ENCODE measurements at places on chromosomes 6 and 20.

DNA sequence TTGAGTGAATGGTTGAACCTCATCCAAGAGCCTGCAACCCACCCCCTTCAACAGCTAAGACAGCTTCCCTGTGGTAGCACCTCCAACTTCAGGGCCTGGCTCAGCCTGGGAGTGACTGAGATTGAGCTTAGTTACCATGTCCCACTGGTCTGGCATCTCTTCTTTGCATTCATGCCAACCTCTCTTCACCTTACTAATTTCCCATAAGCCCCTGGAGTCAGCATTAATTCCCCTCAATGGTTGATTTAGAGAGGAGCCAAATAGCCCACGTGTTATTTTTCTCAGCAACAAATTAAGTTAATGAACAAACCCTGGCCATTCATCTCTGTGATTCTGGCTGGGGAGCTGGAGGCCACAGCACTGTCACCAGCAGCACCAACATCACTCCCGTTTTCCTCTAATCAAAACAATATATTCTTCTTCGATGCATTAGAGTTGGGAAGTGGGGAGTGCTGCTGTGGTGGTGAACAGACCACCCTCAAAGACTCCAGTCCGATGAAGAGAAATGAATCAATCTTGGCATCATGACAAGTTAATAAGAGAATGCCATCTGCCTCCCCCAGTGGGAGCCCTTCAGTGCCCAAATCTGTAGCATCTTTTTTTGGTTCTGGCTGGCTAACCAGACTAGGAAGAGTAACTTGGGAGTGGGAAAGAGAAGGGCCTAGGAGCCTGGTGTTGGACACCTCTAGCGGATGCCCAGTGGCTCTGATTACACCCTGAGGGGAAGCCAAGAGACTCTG lies 316.9 kb upstream of the RNF24 start:
- peak; percentile 30 for DNase-seq

DNA sequence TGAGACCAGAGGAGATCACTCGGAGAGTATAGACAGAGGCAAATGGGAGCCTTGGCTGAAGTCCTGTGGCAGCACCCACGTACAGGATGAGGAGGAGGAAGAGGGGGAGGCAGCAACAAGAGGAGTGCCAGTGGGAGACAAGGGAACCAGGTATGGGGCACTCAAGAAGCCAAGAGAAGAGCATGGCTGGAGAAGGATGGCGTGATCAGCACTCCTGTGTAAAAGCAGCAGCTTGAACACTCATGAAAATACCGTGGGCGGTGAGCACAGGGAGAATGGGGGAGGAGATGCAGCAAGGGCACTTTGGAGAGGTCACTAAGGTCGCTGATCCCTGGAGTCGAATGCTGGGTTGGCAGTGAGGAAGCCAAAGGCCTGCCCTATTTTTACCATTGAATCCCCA lies 51.2 kb upstream of the PRND start:
- no peak for DNase-seq

DNA sequence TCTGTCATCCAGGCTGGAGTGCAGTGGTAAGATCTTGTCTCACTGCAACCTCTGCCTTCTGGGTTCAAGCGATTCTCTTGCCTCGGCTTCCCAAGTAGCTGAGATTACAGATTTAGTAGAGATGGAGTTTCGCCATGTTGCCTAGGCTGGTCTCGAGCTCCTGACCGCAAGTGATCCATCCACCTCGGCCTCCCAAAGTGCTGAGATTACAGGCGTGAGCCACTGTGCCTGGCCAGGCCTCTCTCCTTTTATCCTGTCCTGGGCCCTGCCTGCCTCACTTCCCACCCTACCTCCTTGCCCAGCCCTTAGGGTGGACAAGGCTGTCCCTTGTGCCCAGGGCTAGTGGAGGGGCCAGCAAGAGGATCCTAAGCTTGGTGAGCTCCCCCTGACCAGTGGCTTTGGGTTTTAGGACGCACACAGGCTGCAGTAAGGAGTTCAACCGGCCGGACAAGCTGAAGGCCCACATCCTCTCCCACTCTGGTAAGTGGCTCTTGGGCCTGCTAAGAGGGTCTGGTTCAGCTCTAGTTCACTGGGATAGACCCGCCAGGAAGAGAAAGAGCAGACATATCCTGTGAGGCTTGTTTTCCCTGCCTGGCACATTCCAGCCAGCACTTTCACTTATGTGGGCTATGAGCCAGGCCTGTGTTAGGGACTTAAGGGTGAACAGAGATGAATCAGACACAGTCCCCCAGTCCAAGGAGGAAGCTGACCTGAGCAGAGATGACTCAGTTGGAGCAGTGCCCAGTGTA lies 21.9 kb upstream of the CHMP4B start:
- no peak for DNase-seq

DNA sequence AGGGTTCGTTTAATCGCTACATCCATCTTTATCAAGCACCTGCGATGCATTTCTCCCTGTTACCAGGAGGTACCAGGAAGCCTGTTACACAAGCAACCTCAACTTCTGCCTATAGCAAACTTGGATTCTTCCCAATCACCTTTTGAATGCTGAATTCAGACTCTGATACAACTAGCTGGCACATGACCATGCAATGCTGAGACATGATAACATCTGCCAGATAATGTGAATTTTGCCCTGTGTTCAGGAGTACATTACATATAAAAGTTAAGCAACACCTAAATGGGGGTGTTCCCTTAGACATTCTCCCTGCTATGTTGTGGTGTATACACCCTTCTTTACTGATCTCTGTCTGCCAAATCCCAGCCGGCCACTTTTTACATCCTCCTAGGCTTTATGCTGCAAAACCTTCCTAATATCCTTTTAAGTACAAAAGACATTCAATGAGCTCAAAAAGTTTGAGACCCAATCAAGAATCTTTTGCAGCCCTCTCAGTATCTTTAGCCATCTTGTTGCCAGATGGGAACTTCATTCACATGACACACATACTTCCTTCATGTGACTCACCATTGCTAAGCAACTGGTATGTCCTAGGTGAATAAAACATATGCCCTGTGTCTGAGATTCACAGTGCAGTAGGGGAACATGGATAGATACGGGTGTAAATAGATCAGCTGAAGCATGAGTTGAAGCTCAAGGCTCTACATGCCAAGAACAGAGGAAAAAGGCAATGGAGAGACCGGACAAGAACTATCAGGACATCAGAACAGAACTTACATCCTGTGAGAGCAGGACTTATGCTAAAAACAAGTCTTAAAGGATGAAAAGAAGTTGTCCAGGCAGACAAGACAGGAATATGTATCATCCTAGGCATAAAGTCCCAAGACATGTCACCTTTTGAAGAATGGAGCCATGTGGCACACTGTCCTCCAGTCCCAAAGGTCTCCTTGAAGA lies 84.3 kb downstream of the ZHX3 start:
- no peak for DNase-seq

DNA sequence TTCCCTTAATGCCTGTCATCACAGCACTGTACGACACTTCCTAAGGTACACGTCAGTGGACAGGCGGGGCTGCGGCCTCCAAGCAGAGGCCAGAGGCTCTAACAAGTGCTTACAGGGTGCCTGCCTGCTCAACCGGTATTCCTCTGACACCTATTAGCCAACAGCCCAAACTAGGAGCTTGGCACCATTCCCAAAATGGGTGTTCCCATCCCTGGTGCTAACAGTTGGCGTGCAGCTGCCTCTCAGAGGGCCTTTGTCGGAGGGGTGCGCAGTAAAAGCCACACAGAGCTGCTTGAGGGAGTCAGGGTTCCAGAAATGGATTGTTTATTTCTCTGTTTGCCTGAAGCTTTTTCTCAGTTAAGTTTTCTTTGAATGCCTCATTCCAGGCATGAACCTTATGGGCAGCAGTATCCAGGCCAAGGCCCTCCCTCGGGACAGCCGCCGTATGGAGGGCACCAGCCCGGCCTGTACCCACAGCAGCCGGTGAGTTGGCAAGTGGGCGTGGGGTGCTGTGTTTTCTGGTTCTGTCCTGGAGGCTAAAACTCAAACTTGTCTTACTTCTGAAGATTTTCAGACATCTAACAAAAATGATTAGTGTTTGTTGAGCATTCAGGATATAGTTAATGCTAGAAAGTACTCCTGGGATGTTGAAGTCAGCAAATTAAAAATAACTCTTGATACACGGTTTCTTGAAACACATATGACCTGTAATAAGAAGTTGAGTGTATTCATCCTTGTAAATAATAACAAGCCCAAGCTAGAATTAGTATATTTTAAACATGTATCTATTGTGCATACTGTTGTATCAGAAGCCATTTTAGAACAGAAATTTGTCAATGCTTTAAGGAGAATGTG lies 124.7 kb downstream of the TMEM242 start:
- DNase-seq: no peak

All from activated CD4-positive, alpha-beta T cell treated with anti-CD3 and anti-CD28 coated beads, Interleukin-2, amount 10 ng/mL, durations not matched to agents 24 days and 14 days (primary cell).